Head of caudate nucleus (tissue), 42 donors: ENCODE measurements at places on chromosomes 4 and X.

- no peak for DNase-seq
Observed at GRCh38 chr4:1061760-1062159, 50.3 kb downstream of the FGFRL1 start.

- DNase-seq: no peak
Observed at GRCh38 chr4:150710770-150711375, 128.9 kb downstream of the MAB21L2 start.

- DNase-seq: no peak
Observed at GRCh38 chr4:36208893-36209473, 35.3 kb downstream of the ARAP2 start.

- no peak for DNase-seq
Observed at GRCh38 chrX:136130931-136131833, 16.2 kb upstream of the FHL1 start.

DNA sequence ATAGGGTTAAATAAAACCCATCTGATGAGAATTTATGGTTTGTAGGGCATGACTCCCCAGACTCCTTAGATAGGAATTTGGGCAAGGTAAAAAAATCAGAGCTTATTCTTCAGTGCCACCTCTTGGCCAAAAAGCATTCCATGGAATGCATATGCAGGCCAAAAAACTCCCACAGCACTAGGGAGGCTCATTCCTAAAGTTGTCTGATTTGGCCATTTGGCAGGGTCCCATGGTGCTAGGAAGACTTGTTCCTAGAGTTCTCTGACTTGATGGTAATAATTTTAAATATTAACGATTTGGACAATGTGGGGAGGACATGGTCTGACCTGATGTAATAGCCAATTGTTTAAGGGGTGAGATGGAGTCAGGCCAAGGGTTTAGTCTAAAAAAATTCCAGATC lies 93.0 kb downstream of the SPIN4 start:
- DNase-seq: no peak

GRCh38 chrX:50002067-50002714 lies 79.8 kb downstream of the CLCN5 start:
- DNase-seq: no peak

GRCh38 chr4:107035819-107036583 lies at the start of gene DKK2:
Gene DKK2, minus strand, starts transcription at chr4:107036313. Its CDS starts 722 bp downstream, at chr4:107035591.
- DNase-seq: peak; percentile 57

DNA sequence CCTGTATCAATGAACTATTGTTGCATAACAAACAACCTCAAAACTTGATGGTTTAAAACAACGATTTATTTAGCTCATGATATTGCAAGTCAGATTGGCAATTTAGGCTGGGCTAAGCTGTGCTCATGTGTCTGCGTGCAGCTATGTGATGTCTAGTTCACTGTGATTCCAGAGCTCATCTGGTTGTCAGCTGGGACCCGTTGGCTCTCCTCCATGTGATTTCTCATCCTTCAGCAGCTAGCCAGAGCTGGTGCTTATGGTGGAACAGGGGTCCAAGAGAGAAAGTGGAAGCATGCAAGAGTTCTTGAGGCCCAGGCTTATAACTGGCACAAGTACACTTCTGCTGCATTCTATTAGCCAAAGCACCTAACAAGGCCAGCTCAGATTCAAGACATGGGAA lies 28.8 kb upstream of the TRPC3 start:
- DNase-seq: no peak
